ENCODE measurements at places on chromosomes 5 and 9. TPM values are rescaled to one million over a fixed set of nuclear protein-coding genes. Genes with fewer than 3 reads are reported as not detected.

- DNase-seq = no peak
These were observed 73.3 kb upstream of the TARS1 start for GRCh38 chr5:33367416-33367815.

GADD45G gene
- 1.0 TPM for total RNA-seq

- no peak for DNase-seq
These were observed 3.3 kb upstream of the UAP1L1 start for GRCh38 chr9:137073992-137074399.

GRCh38 chr5:73818357-73818756 lies 192.4 kb downstream of the ARHGEF28 start:
- no peak for DNase-seq

IQGAP2 gene
- total RNA-seq = 8.8 TPM

IFNB1 gene
- not detected for total RNA-seq

DNA sequence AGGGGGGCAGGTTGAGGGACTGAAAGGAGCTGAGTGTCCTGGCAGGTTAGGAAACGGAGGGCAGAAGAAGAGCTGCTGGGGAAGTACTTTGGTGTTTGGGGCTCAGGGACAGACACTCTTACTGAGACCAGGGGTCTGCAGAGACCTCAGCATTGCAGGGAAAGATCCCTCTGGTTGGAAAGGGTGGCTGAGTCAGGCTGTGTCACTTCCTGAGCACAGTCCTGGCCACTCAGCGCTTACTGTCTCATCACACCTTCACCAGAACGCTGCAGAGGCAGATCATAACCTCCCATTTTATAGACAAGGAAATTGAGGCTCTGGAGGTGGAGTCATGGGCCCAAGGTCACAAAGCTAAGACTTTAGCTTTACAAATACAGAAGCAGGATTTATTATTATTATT lies 54.3 kb downstream of the LMX1B start:
- DNase-seq = no peak

WDR55 gene
- total RNA-seq = 28.9 TPM

DNA sequence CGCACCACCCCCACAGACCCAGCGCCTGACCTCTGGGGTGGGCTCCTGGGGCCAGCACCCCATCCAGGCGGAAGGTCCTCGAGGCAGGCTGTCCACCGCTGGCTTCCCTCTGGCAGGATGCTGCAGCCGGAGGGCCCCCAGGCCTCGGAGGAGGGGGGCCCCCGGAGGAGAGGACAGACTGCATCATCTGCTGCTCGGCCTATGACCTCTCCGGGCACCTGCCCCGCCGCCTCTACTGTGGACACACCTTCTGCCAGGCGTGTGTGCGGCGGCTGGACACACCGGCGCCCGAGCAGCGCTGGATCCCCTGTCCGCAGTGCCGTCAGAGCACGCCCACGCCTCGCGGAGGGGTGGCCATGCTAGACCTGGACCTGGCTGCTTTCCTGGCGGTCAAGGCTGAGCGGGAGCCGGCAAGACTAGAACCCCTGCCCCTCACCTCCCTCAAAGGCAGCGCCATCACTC lies 1.2 kb downstream of the RNF224 start:
- no peak for DNase-seq

DNA sequence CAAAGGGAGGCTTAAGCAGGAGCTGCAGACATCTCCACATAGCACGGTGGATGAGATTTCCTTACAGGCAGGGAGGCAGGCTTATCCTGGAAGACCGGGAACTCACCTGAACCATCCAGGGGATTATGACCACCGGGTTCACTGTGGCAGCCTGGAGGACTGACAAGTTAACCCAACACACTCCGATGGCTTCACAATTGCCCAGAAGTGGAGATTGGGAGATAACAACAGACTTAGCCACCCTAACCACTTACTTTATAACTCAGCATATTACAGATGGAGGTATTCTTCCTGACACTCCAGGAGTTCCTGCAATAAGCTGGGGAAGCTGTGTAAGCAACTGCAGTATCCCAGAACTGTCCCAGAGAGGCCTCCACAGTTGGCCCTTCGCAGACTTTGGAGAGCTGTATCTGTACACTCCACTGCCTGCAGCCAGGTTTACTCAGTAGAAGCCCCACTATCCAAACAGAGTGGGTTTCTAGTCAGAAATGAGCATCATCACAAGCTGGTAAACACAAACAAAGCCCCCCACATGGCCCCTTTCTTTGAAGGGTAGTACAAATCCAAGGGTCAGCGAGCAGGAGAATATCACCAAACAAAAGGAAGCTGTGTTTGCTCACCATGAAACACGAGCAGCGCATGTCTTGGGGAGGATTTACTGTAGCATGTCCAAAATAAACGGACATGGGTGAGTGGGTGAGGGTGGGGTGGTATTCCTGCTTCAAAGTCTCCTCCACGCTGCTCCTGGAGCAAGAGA lies 462.2 kb downstream of the RASEF start:
- DNase-seq = no peak

NTRK2 gene
- 30.9 TPM for total RNA-seq

WNK2 gene
- not detected for total RNA-seq

GRCh38 chr5:10334831-10335230 lies 18.7 kb upstream of the MARCHF6 start:
- DNase-seq = peak; percentile 7

LTC4S gene
- 2.4 TPM for total RNA-seq

BBLN gene
- total RNA-seq = 93.3 TPM

FBLL1 gene
- total RNA-seq = 3.8 TPM

DNA sequence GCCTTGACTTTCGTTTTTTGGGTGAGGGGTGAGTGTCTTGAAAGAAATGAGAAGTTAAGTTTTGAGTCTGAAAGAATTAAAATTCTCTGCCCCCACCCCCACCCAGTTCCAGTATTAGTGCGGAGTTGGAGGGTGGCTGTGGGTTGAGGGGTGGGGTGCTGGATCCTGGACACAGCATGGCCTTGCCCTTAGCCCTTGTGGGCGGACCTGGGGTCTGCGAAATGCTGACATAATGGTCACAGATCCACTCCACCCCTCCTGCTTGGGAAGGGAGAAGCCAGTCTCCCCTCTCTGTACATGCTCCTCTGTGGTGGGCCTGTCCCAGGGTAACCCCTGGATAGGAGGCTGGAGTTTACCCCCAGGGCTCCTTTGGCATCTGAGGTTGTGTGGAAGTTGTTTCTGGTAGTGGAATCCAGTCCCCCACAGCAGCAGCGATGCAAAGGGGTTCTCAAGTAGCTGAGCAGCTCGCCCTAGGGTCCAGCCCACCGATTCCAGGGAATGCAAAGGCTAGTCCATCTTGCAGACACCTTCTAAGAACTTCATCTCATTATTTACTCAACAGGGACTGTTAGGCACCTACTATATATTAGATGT lies 42.8 kb upstream of the TCF7 start:
- no peak for DNase-seq

- DNase-seq = no peak
These were observed 24.8 kb upstream of the ALDH1A1 start for GRCh38 chr9:72977670-72978069.

- peak; percentile 87 for DNase-seq
These were observed 11.8 kb downstream of the ITGA1 start for GRCh38 chr5:52799358-52799982.

DNA sequence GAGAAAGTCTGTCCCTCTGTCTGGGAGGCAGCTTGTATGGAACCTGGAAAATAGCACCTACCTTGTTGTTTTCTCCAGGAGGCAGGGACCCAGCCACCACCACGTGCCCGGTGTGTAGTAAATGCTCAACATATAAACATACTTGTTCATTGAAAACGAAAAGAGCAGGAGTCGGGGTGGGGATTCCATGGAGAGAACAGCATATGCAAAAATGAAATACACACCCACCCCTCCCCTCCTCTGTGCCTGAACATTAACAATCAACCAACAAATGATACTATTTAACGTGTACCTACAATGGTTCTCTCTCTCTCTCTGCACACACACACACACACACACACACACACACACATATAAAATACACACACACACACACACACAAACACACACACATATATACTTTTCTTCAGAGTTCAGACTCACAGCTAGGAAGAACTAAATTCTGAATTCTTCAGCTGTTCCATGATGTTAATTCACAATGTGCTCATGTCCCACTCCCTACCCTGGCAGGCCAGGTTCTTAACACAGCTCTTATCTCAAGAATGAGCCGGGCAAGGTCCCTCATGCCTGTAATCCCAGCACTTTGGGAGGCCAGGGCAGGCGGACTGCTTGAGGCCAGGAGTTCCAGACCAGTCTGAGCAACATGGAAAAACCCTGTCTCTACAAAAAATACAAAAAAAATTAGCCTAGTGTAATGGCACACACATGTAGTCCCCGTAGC lies 16.3 kb upstream of the DENND1A start:
- no peak for DNase-seq

DNA sequence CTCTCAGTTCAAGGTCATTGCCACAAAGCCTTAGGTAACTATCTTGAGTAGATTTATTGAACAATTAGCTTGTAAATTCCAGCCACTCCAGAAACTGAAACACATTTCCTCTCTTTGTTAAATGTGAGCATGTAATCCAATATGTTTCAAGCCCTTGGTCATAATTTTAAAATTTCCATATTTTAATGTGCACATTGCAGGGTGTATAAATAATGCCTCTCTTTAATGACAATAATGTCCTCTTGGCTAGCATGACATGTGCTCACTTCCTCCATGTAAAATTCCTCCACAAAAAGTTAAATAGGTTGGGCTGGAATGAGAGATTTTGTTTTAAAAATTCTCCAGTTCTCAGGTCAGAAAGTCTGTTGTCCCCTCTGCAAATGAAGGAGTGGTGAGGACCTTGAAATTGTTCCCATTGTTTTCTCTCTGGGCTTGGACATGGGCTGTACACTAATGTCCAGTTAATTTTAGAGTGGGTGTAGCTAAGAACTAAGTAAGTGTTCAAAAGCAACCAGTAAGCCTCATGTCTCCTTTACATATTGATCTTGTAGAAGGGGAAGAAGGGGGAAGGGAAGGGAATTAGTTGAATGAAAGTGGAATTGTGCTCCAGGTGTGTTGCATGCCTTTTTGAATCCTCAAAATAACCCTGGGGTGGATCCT lies 2.9 kb downstream of the PPP3R2 start:
- DNase-seq = no peak

DNA sequence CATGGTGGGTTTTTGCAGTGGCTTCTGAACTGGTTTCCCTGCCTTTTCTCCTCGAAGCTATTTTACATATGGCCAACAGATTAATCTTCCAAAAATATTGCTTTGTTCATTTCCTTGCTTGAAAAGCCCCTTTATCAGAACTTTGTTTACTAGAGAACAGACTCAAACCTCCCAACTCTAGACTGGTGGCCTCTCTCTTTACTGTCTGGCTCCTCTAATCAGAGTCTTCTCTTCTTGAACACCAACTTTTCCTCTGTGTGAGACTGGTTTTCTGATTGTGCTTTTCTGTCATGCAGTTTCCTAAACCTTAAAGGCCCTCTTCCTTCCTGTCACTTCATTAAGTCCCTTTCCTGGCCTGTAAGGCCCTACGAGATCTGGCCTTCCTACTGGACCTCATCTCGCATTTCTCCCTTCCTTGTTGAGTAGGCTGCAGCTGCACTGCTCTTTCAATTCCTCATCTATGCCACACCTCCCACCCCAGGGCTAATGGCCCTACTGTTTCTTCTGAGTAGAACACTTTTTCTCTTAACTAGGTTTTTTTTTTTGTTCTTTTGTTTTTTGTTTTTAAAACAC lies 5.7 kb downstream of the C9orf43 start:
- no peak for DNase-seq

- no peak for DNase-seq
These were observed 33.2 kb upstream of the ASTN2 start for GRCh38 chr9:117448066-117448465.

ASPN gene
- total RNA-seq = 129 TPM

GRCh38 chr9:4225291-4226028 lies 74.4 kb downstream of the GLIS3 start:
- DNase-seq = no peak

DNA sequence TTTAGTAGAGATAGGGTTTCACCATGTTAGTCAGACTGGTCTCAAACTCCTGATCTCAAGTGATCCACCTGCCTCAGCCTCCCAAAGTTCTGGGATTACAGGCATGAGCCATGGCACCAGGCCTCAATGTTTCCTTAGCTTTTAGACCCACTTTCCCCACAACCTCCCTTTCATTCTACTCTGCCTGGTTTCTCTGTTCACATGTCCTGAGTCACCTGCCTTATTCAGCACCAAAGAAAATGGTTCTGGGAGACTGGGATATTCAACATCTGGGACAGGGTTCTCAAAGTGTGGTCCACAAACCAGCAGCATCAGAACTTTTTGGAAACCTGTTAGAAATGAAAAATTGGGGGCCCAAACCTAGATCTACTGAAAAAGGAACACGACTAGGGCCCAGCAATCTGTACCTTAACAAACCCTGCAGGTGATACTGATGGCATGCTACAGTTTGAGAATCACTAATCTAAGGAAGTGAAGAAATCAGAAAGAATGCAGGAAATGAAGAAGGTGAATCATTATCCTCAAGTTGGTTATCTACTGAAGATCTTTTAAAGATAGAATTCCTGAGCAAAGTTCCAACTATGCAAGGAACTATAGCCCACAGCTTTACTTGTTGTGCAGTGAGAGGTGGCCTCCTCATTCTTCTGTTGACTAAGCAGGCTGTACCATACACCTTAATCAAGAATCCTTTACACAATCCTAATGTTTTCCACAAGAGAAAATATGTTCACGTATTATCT lies 51.8 kb upstream of the CTNNAL1 start:
- DNase-seq = no peak

MAMDC4 gene
- 9.4 TPM for total RNA-seq

DNA sequence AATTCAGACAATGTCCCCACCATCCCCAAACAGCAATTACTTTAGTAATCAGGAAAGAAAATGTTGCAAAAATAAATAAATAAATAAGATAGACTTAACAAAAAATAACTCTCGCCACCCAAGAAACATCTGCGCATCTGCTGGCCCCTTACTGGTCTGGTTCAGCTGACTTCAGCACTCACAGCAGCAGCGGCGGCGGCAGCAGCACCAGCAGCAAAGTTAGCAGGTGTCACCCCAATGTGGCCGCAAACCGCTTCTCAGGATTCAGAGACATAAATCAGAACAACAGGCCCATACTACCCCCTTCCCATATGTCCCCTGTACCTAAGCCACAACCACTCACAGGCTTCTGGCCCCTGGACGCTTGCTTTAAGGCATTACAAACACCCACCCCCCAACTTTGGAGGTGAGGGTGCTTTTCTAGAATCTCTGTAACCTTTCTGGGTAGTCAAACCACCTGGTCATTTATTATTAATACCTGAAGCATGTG lies 593.0 kb downstream of the BNC2 start:
- DNase-seq = no peak

DNA sequence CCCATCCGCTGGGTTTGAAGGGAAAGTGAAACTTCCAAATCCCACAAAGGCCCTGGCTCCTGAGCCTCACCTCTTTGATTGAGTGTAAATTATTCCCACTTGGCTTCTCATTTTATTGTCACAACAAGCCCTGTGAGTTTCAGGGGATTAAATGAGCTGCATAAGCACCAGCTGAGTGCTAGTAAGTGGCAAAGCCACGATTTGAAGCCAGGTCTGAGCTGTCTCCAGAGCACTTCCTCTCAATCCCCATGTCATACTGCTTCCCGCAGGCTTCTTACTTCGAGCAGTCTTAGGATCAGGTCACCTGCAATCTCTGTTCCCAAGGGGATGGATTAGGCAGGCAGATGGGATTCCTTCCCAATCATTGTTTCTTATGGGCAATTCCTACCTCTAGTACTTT lies 18.0 kb downstream of the RPS14 start:
- no peak for DNase-seq

All from osteocyte (in vitro differentiated cells).